Activated CD8-positive, alpha-beta T cell treated with anti-CD3 and anti-CD28 coated beads for 36 hours (primary cell): ENCODE measurements at places on chromosomes 6 and 20.
A peak's percentile ranks its signal among the peaks of the same experiment; 100 is the strongest.

DNA sequence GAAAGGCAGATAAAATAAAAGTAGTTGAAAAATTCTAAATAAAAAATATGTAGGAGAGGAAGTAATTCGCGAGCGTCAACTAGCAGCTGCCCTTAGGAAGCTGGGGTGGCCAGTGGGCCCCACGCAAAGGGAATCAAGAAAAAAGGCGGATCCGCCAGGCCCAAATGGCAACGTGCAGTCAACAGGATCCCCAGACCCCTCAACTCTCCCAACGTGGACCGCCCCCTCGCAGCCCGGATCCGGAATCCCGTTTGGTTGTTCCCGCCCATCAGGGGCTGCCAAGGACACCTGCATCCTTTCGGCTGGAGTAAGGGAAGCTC is 296 bp downstream of the DZANK1 start:
- peaks cover 18% of the 10 kb centered on the region for H3K4me1 ChIP-seq
- H3K27me3 ChIP-seq = no peaks in the 10 kb centered on the region
- no peaks in the 10 kb centered on the region for H3K36me3 ChIP-seq
- peak overlapping the region; percentile 91 for H3K27ac ChIP-seq

- H3K4me1 ChIP-seq = no peaks in the 10 kb centered on the region
- H3K4me3 ChIP-seq = no peak overlapping the region
- no peaks in the 10 kb centered on the region for H3K36me3 ChIP-seq
- H3K27ac ChIP-seq = no peak overlapping the region
- DNase-seq = peak; percentile 26
Observed at GRCh38 chr20:33076662-33077372, 2.6 kb upstream of the BPIFB4 start.

GRCh38 chr6:158760618-158761250 is 58.4 kb downstream of the EZR start:
- no peak for DNase-seq
- peaks cover 3% of the 10 kb centered on the region for H3K4me1 ChIP-seq
- no peak overlapping the region for H3K27ac ChIP-seq
- H3K4me3 ChIP-seq = no peak overlapping the region

DNA sequence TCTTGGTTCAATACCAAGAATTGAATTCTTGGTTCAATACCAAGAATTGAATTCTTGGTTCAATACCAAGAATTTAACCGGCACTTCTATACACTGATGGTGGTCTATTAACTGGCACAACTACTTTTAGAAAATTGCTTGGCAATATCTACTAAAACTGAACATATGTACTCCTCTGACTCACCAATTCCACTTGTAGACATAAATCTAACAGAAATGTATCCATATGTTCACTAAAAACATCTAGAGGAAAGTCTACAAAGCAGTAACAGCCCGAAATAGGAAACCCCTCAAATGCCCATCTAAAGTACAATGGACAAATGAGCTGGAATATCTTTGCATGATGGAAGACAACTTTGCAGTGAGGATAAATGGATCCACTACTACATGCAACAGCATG is 71.9 kb downstream of the KIF16B start:
- no peaks in the 10 kb centered on the region for H3K4me1 ChIP-seq
- H3K27me3 ChIP-seq = no peaks in the 10 kb centered on the region
- H3K36me3 ChIP-seq = no peaks in the 10 kb centered on the region
- H3K27ac ChIP-seq = no peak overlapping the region
- no peak overlapping the region for H3K4me3 ChIP-seq

DNA sequence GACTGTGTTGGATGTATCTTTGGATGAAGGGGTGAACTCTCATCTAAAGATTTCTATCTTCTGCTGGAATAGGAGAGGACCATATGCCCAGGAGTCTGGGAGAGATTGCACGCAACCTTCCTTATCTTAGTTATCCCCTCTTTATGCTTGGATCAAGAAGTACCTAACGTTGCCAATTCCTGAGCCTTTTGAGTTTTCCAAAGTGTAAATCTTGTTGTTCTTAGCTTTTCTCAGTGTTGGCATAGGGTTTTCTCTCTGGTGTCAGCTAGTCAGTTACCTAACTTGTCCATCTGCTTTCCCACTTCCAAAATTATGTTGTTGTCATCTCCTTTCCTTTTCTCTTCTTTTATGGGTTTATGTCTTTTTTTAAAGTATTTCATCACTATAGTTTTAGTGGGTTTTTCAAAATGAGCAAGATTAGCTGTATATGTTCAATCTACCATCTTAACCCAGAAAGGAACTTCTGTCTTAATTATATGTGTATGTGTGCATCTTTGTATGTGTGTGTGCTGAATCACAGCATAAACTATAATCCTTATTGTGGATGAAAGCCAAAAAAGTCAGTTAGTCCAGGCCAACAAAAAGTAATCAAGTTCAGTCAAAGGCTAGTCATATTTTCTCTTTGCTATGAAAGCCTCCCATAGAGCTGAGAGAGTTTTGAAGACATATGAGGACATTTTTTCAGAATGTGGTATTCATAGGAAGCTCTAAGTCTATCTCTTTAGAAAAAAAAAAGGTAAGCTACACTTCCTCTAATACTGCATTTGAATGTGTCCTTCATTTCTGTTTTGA is 72.1 kb downstream of the KHDC1L start:
- H3K36me3 ChIP-seq = peaks cover 8% of the 10 kb centered on the region
- H3K27ac ChIP-seq = no peak overlapping the region
- H3K4me3 ChIP-seq = no peak overlapping the region
- H3K4me1 ChIP-seq = no peaks in the 10 kb centered on the region

DNA sequence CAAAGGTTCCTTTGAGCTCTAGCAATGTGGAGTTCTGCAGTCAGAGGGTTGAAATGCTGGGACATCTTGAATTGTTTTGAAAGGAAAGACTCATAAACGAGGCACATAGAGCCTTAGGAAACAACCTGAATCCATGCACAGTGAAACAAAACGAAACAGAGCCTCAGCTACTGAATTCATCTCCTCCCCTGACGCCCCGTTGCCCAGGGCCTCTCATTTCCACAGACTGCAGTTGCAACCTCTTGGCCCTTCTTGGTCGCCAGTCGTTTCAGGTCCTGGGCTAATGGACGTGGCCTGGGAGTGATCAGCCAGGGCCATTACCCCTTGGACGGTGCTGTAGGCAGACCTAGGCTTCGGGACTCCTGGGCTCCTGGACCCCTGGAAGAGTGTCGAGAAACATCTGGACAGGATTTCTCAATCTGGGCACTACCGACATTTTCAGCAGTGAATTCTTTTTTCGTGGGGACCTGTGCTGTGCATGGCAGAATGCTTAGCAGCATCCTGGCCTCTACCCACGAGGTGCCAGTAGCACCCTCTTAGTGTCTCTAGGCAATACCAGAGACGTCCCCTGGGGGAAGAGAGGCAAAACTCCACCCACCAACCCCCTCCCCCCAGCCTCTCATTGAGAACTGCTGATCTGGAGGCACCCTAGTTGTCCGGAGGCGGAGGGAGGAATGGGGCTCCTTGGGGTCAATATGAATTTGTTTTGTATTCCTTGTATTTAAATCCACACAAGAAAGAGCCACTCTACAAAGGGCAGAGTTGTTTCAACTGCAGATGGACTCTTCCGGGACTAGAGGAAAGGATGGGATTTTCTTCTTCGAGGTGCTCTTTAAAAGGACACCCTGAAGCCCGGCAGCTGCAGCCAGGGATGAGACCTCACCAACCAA is 50.2 kb downstream of the TMEM242 start:
- DNase-seq = peak; percentile 60
- no peaks in the 10 kb centered on the region for H3K36me3 ChIP-seq
- peaks cover 7% of the 10 kb centered on the region for H3K4me1 ChIP-seq
- peak overlapping the region; percentile 80 for H3K4me3 ChIP-seq

- H3K4me1 ChIP-seq = no peaks in the 10 kb centered on the region
- H3K4me3 ChIP-seq = no peak overlapping the region
- H3K36me3 ChIP-seq = no peaks in the 10 kb centered on the region
- DNase-seq = no peak
Observed at GRCh38 chr20:57161478-57162361, 104.7 kb downstream of the BMP7 start.

DNA sequence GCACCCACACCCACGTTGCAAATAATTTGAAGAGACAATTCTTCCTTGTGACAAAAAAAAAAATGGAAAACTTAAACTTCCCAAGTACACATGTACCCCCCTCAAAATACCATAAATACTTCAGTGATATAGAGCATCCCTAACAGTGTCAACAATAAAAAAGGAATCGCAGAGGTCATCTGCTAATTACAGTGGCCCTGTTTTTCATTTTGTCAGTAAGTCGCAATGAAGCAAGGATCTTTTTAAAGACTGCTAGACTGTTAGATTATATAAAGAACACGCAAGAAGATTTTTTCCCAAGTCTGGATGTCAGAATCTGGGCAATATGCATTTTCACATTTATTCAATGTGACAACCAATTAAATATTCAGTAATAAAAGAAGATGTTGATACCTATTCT is 93.9 kb downstream of the EPB41L2 start:
- H3K27me3 ChIP-seq = no peaks in the 10 kb centered on the region
- peaks cover 9% of the 10 kb centered on the region for H3K4me1 ChIP-seq
- H3K36me3 ChIP-seq = no peaks in the 10 kb centered on the region
- no peak overlapping the region for H3K27ac ChIP-seq

- DNase-seq = no peak
- H3K27me3 ChIP-seq = no peaks in the 10 kb centered on the region
- H3K36me3 ChIP-seq = no peaks in the 10 kb centered on the region
- H3K27ac ChIP-seq = no peak overlapping the region
Observed at GRCh38 chr6:66179361-66179760, 472.3 kb upstream of the EYS start.

DNA sequence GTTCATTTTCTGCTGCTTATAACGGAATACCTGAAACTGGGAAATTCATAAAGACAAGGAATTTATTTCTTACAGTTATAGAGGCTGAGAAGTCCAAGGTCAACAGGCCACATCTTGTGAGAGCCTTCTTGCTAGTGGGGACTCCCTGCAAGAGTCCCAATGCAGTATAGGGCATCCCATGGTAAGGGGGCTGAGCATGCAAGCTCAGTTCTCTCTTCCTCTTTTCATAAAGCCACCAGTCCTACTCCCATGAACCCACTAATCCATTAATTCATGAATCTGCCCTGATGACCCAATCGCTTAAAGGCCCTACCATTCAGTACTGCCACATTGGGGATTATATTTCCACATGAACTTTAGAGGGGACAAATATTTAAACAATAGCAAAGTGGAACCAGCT is 26.5 kb downstream of the CYB5R4 start:
- no peaks in the 10 kb centered on the region for H3K36me3 ChIP-seq
- peaks cover 4% of the 10 kb centered on the region for H3K4me1 ChIP-seq
- H3K27me3 ChIP-seq = no peaks in the 10 kb centered on the region
- H3K4me3 ChIP-seq = no peak overlapping the region
- DNase-seq = no peak
- no peak overlapping the region for H3K27ac ChIP-seq

- DNase-seq = peak; percentile 44
- H3K36me3 ChIP-seq = no peaks in the 10 kb centered on the region
- peaks cover 10% of the 10 kb centered on the region for H3K4me1 ChIP-seq
- peaks cover 40% of the 10 kb centered on the region for H3K27me3 ChIP-seq
- H3K4me3 ChIP-seq = no peak overlapping the region
Observed at GRCh38 chr6:75213732-75214131, 7.9 kb upstream of the COL12A1 start.

DNA sequence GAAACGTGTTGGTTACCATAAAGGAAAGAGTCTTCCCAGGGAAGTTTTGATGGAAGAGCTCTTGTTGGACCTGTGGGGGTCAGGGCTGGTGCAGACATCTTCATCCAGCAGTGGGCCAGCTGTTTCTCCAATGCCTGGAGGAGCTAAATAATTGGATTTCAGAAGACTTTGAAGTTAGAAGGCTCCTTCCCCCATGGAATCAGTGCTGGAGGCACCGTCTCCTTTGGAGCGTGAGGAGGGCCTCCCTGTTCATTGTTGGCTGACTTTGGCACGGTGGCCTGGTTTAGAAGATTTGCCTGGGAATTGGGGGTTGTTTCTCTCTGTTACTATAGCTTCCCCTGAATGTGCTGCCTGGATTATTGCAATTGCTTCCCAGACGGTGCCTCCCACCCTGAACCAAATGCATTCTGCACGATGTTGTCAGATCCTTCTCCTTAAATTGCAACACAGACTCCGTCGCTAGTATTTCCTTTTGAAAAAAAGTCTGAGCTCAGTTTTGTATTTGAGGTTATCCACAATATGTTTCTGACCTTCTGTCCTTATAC is 27.7 kb upstream of the KCNG1 start:
- no peaks in the 10 kb centered on the region for H3K36me3 ChIP-seq
- H3K27me3 ChIP-seq = peaks cover 49% of the 10 kb centered on the region
- H3K4me3 ChIP-seq = no peak overlapping the region
- no peak for DNase-seq
- H3K4me1 ChIP-seq = no peaks in the 10 kb centered on the region

DNA sequence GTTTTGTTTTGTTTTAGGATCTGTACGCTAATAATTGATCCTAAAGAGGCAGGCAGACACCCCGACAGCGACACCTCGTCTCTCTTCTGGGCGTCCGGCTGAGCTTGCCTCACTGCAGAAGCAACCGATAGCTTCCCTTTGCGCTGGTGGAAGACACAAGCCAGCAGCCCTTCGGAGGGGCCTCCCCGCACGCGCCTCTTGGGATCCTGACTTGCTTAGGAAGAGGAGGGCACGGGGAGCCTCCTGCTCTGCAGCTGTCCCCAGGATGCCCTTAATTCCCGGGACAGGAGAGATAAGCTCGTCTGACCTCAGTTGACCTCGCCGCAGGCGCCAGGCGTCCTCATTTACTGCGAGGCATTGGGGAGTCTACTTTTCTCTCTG is 94.0 kb downstream of the CD83 start:
- peak; percentile 40 for DNase-seq
- peak overlapping the region; percentile 70 for H3K27ac ChIP-seq
- H3K36me3 ChIP-seq = no peaks in the 10 kb centered on the region
- no peaks in the 10 kb centered on the region for H3K27me3 ChIP-seq
- peak overlapping the region; percentile 74 for H3K4me3 ChIP-seq
- H3K4me1 ChIP-seq = peaks cover 6% of the 10 kb centered on the region

GRCh38 chr6:13412211-13412610 is 75.2 kb downstream of the GFOD1 start:
- H3K4me1 ChIP-seq = no peaks in the 10 kb centered on the region
- no peak for DNase-seq
- peaks cover 5% of the 10 kb centered on the region for H3K36me3 ChIP-seq
- no peak overlapping the region for H3K4me3 ChIP-seq
- no peaks in the 10 kb centered on the region for H3K27me3 ChIP-seq

DNA sequence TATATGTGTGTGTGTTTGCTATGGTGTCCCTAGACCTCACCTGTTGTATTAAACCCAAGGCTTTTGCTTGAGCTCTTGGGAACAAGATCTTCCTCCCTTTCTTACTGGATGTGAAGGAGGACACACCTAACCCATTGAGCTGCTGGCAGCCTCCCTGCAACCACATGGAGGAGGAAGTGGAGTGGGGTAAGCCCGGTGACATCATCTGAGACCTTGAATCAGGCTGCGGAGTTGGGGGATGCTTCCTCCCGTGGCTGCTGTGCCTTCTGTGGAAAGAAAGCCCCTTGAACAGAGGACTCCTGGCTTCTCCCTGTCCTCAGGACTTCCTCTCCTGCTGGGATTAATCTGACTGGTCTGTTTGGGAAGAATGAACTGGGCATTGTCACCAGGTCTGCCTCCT is 3.3 kb downstream of the CST11 start:
- no peak overlapping the region for H3K27ac ChIP-seq
- peaks cover 12% of the 10 kb centered on the region for H3K4me1 ChIP-seq
- H3K36me3 ChIP-seq = no peaks in the 10 kb centered on the region
- H3K4me3 ChIP-seq = no peak overlapping the region
- DNase-seq = peak; percentile 45

- H3K27me3 ChIP-seq = peaks cover 6% of the 10 kb centered on the region
- peak; percentile 25 for DNase-seq
- H3K36me3 ChIP-seq = no peaks in the 10 kb centered on the region
- H3K27ac ChIP-seq = no peak overlapping the region
- H3K4me1 ChIP-seq = peaks cover 2% of the 10 kb centered on the region
- H3K4me3 ChIP-seq = no peak overlapping the region
Observed at GRCh38 chr6:170523256-170524171, 29.6 kb downstream of the PSMB1 start.
